ENCODE measurements at places on chromosomes 3 and 15.

DNA sequence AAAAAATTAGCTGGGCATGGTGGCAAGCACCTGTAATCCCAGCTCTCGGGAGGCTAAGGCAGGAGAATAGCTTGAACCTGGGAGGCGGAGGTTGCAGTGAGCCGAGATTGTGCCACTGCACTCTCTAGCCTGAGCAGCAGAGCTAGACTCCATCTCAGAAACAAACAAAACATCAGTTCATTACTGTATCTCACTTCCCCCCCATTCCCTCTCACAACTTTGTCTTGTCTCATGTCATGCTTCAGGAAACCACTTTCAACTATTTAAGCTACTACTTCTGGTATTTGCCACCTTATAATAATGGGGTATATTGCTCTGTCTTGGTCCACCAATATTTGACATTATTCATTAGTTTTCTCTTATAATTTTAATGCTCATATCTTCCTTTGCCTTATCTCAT is 26.2 kb downstream of the PIK3CA start:
- no peak for DNase-seq

DNA sequence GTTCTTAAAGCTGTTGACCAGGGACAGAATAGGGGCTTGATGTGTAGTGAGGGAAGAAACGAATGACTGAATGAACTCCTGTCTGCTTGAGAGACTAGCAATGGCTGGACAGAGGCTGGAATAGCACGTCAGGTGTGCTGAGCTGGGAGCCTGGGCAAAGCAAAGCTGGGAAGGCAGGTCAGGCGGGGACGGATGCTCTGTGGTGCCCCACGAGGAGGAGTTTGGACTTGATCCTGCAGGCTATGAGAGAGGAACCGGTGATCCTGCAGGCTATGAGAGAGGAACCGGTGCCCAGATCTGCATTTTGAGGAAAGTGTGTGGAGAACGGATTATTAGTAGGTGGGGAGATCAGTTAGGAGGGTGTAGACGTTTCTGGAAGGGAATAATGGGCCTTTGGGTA is 31.3 kb upstream of the PSTPIP1 start:
- no peak for DNase-seq

DNA sequence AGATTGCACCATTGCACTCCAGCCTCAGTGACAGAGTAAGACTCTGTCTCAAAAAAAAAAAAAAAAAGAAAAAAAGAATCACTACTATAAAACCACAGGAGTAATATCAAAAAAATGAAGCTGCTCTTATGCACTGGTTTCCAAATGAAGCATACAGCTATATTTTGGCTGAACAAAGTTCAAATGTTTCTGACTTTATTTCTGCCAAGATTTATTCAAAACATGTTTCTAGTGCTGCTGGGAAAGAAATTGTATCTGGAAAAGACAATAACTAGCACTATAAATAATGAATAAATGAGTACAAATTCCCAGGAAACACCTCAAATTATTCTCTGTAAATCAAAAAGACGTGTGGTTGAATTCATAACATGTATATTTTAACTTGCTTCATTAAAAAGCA is 102.5 kb upstream of the MME start:
- no peak for DNase-seq

DNA sequence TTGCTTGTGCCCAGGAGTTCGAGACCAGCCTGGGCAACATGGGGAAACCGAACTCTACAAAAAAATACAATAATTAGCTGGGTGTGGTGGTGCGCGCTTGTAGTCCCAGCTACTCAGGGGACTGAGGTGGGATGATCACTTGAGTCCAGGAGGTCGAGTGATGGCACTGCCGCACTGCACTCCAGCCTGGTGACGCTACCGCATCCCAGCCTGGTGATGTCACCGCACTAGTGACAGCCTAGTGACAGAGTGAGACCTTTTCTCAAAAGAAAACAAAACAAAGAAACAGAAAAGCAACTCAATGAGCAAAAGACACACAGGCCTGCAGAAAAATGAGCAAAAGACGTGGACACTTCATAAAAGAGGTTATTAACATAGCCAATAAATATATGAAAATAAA is 19.9 kb upstream of the SYNM start:
- no peak for DNase-seq

GRCh38 chr3:43489930-43490329 is 131.9 kb downstream of the ANO10 start:
- DNase-seq, result no peak

GRCh38 chr3:194871864-194872668 is 186.4 kb downstream of the FAM43A start:
- DNase-seq, result no peak

DNA sequence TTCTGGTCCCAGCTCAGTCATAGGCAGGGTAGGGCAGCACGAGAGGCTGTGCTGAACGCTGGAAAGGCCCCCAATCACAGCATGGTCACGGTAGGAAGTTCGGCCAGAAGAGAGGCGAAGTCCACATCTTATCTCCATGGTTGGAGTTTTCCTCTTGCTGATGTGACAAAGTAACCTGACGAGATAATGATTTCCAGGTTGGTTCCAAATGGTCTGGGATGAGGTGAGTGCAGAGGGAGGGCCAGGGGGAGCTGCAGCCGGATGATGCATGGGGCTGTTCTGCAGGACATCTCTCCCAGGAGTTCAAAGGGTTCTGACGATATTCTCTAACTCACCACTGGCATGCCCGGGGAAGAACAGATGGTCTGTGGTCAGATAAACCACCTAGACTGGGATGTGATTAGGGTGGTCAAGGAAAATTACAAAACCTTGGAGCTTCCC is 83.2 kb upstream of the WNT5A start:
- DNase-seq, result no peak

GRCh38 chr3:36689560-36689959 is 74.8 kb downstream of the DCLK3 start:
- no peak for DNase-seq

GRCh38 chr3:49032646-49033304 is 3.6 kb upstream of the IMPDH2 start:
- no peak for DNase-seq

- DNase-seq, result peak; percentile 73
These were observed at the start of gene HCLS1 for GRCh38 chr3:121660356-121661171. Gene HCLS1 (minus strand): TSS chr3:121660903. CDS start chr3:121658347, 2,556 bp downstream.

GRCh38 chr15:56674857-56675256 is 58.5 kb downstream of the ZNF280D start:
- no peak for DNase-seq

DNA sequence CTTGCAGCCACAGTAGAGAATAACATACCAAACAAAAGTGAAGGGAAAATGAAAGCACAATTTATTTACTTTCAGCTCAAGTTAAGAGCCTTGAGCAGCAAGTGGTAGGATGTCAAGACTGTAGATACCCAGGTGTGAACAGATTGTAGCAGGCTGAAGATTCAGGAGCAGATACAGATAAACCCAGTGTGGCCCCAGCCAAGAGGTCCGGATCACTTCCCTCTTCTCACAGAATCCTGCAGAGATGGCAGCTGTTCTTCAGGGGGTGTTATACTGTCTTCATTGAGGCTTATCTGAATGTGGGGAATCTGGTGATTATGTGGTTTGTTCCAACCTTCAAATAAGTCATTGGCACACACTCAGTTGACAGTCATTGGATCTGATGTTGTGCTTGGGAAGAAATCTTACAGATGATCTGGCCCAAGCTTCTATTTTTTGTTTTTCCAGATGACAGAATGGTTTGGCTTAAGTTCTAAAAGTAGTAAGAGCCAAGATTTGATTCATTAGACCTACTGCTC is 2.2 kb downstream of the STARD9 start:
- no peak for DNase-seq

GRCh38 chr3:170027233-170028102 is 10.3 kb upstream of the GPR160 start:
- DNase-seq, result no peak

Measured in stimulated activated CD4-positive, alpha-beta T cell treated with anti-CD3 and anti-CD28 coated beads, Interleukin-2, amount 100 ng/mL, for 24 hours (primary cell).